ENCODE measurements at places on chromosomes 16 and 17.
A peak's percentile ranks its signal among the peaks of the same experiment; 100 is the strongest.

DNA sequence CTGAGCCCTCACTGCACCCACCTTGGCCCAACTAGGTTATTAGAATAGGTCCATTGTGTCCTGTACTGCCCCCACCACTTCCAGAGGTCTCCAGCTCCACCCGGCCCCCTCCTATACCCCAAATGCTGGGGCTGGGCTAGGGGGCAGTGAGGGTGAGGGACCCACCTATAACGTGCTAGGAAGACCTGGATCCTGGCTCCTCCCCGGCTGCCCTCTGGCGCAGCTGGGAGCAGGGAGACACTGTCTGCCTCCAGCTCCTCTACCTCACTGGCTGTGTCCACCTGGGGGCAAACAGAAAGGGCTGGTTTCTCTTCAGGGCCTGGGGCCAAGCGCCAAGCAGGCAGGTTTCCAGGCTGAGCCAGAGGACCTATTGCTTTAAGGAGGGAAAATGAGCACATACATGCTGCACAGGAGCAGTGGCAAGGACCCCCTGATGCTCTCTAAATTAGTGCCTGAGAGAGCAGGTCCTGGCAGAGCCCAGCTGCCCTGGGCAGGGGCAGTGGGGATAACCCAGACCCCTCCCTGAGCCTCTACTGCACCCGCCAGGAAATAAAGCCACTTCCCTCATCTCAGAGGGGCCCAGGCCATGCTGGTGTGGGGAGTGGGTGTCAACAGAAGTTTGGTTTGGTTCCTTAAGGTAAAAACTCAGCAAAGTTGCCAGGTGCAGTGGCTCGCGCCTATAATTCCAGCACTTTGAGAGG is 12.2 kb downstream of the TSPOAP1 start:
- no peak for DNase-seq

DNA sequence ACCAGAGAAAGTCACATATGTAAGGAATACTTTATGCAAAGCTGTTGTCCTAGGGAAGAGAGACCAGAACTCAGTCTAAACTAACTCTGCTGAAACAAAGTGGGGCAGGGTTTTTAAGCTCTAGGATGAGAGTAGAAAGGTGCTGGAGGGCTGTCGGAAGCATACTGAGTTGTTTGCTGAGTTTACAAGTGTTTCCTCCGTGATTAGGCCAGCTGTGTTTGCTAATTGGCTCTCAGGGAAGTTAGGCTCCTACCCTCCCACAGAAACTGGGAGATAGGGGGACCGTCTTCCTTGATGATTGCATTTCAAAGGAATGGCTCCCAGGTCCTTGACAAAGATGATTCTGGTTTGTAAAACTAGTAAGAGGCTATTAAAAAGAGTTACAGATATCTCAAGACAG is 24.4 kb upstream of the CRYM start:
- DNase-seq = no peak

DNA sequence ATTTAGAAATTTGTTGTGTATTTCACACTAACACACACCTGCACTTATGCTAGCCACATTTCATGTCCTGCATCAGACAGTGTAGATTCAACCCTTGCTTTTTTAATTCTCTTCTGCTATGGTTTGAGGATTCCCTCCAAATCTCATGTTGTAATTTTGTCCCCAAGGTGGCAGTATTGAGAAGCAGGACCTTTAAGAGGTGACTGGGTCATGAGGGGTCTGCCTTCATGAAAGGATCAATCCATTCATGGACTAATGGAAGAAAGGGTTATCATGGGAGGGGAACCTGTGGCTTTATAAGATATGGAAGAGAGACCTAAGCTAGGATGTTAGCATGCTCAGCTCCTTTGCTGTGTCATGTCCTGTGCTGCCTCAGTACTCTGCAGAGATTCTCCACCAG is 1032.2 kb downstream of the CDH11 start:
- DNase-seq = no peak

GRCh38 chr16:85746460-85747215 is 4.3 kb downstream of the C16orf74 start:
- DNase-seq = no peak

DNA sequence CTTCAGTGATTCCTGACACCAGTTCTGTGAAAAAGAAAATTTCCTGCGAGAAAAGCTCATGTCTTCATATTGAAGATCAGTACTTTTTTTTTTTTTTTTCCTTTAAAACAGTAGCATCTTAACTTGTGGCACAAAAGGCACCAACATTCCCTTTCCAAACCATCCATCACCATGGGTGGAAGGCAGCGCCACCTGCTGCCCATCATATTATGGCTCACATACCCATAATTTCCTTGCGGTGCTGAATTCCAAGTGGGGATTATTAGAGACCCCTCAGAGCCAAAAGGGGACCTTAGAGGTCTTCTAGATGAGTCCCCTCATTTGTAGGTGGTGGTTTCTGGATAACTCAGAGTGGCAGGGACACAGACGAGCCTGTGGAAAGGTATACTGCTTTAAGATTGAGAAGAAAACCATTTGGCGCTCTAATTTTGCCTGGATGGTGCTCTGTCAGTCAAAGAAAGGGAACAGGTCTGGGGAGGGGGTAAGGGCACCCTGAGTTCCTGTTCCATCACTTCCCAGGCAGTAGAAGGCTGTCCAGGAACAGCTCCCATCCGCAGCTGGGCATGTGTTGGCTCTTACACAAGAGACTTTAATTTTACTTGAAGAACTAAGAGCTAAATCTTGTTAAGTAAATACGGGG is 7.9 kb upstream of the SOST start:
- no peak for DNase-seq

DNA sequence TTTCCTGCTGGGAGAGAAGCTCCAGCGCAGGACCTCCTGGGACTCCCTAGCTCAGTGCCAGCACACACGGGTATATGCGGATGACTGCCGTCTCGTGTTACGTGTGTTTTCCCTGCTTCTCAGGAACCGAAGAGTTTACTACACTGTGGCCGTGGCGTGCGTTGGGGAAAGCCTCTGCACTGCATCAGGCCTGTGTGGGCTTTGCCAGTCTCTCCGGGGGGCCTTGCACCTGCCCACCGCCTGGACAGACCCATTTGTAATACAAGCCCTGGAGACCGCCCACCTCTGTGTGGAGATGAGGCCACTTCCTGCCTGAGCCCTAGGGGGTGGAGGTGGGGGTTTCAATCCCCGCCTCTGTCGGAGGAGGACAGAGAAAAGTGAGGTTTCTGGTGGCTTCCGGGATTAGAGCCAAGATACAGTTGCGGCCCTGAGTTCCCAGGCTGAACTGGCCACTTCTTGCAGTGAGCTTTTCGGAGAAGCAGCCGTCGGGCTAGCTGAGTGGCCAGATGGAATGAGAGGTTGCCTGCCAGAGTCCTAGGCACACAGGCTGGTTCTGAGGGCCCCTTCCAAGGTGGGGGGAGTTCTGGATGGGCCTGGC is 43.4 kb upstream of the GSE1 start:
- peak; percentile 65 for DNase-seq

GRCh38 chr16:10490141-10490540 is 90.3 kb downstream of the EMP2 start:
- DNase-seq = no peak

GRCh38 chr17:58324056-58324408 is 4.6 kb downstream of the TSPOAP1 start:
- no peak for DNase-seq

- DNase-seq = no peak
Observed at GRCh38 chr17:34644941-34645550, 65.7 kb downstream of the TMEM132E start.

- DNase-seq = no peak
Observed at GRCh38 chr17:45296003-45296832, 20.6 kb downstream of the MAP3K14 start.

DNA sequence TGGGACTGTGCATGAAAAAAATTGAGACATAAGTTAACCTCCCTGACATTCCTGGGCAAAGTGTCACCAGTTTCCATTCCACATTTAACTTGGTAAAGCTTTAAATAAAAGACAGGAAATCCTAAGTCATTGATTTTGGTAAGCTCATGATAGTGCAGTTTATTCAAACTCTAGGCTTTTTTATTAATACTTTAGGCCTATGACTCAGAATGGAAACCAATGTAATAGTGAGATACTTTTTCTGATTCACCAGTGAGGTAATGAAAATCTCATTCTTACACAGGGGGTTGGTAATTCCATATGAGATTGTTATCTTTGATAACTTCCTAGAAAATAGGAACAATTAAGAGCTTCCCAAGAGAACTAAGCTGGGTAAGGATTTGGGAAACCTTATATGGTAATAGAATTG is 91.1 kb downstream of the NLK start:
- DNase-seq = no peak

DNA sequence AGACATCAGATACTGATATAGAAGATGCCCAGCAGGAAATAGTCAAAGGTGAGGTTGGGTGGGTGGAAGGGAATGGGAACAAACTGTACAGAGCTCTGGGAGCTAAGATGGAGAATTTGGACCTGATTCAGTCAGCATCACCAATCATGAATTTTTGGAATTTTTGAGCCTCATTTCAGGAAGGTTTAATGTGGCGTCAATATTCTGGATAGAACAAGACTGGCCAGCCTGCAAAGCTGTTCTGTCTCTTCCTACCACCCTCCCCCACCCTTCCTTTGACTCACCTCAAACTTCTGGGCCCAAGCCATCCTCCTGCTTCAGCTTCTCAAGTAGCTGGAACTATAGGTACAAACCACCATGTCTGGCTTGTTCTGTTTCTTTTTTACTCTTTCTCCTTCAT is 32.6 kb downstream of the CTCF start:
- no peak for DNase-seq

GRCh38 chr16:8505327-8505991 is 84.9 kb downstream of the TMEM114 start:
- no peak for DNase-seq

DNA sequence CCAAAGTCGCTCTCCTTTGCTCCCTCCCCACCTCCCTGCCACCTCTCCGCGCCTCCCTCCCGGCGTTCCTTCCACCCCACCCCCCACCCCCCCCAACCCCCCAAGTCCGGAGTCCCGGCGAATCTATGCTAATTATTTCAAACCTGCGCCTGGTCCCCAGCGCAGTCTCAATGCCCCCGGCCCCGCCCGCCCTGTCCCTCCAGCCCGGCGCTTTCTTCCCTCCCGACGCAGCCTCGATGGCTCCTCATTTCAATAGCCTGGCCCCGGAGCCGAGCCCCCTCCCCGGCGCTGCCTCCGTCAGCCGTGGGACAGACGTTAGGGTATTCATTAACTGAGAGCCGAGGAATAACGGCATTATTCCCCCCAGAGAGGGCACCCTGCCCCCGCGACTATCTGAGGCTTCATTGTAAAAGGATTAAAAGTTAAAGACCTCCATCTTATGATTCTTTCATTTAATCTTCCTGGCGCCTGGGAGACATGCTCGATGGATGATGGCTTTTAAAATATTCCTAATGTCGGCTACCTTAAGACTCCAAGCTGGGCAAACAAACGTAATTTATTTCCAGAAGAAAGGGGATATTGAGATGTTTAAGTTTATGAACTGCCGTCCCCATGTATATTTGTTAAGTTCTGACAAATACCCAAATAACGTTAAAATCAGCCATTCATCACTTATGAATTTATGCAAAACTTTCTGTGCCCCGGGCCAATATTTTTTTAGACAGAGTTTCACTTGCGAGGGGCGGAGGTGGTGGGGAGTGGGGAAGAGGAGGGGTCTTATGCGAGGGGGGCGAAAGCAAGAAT is 3.4 kb downstream of the NOG start:
- peak; percentile 59 for DNase-seq

DNA sequence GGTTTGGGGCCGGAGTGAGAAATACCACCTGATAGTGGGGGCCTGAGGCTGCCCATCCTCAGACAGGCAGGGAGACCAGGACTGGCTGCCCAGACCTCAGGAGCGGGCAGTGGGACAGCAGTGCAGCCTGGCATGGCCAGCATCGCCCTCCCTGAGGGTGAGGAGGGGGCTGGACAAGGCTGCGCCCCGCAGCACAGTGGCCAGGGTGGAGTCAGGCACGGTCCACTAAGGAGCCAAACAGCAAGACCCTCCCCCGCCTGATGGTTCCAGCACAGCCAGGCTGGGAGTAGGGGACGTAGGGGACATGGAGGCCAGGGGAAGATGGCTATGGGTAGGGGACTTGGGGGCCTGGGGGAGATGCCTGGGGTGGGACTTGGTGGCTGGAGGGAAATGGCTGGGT is 3.3 kb downstream of the ZNF598 start:
- no peak for DNase-seq

GRCh38 chr17:74417178-74418045 is 14.5 kb upstream of the GPRC5C start:
- DNase-seq = no peak

DNA sequence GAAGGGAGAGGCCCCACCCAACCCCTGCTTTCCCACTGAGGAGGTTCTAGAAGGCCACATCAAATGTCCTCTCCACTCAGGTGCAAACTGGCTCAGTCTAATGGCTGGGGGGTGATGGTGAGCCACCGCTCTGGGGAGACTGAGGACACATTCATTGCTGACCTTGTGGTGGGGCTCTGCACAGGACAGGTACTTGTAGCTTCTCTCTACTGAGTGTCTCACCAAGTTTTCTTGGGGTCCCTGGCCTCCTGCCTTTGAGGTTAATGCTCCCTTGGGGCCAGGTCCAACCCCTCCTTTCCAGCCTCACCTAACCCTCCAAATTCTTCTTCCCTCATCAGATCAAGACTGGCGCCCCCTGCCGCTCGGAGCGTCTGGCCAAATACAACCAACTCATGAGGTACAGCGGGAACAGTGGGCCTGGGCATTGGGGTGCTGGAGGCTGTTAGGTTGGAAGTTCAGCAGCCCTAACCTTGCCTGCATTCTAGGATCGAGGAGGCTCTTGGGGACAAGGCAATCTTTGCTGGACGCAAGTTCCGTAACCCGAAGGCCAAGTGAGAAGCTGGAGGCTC is 5.7 kb downstream of the ENO3 start:
- DNase-seq = no peak

GRCh38 chr16:81641395-81642106 is 137.5 kb upstream of the PLCG2 start:
- DNase-seq = no peak

DNA sequence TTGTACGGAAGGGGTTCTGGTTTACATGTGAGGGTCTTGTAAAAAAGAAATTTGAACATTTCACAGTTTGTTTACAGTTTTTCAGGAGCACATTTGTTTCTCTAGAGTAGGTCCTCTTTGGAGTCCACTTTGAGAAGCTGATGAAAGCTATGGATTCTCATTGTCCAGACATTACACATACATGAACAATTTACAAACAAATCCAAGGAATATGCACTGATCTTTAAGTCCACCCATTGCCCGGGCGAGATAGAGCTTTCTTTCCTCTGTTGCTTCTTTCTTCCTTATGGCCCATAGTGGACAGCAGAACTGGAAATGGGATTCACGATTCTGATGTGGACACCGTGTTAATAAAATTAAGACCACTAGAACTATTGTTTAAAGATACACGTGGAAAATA is 1.9 kb downstream of the DCAF7 start:
- DNase-seq = no peak

DNA sequence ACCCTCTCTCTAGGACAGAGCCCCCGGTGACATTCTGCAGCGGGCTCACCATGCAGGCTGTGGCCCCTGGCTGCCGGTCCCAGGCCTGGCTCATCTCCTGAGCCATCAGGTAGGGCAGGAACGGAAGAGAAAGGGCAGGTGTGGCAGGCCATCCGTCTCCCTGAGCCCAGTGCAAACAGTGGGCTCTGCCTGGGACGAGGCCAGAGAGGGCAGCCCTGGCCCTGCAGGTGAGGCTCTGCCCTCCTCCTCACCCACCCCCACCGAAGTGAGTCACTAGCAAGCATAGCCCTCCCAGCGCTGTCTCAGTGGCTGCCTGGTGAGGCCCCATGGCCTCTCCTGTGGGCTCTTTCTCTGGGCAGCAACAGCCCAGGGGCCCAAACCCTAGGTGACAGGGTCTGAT is 14.5 kb downstream of the OTOP3 start:
- DNase-seq = no peak

GRCh38 chr16:76854234-76854633 is 336.8 kb upstream of the MON1B start:
- no peak for DNase-seq

Measured in CD8-positive, alpha-beta T cell (primary cell).